ENCODE measurements at places on chromosomes 3 and 15.

GRCh38 chr3:108823227-108823626 is 641 bp downstream of the TRAT1 start:
- peak; percentile 25 for DNase-seq

DNA sequence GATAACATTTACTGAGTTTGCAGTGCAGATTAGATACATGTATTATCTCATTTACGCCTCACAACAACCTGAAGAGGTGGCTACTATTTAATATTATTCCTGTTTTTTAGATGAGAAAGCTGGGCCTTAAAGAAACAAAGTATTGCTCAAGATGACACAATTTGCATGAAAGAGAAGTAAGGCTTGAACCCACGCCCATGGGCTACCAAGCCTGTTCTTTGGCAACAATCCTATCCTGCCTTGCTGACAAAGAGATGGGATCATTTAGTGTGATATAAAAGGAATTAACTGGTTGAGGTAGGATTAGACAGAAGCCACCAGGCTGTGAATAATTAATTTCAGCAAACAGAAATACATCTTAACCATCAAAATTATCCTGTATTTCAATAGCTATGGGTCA is 9.2 kb upstream of the LDHAL6B start:
- no peak for DNase-seq

- no peak for DNase-seq
Observed at GRCh38 chr15:58016581-58017175, 48.8 kb downstream of the ALDH1A2 start.

DNA sequence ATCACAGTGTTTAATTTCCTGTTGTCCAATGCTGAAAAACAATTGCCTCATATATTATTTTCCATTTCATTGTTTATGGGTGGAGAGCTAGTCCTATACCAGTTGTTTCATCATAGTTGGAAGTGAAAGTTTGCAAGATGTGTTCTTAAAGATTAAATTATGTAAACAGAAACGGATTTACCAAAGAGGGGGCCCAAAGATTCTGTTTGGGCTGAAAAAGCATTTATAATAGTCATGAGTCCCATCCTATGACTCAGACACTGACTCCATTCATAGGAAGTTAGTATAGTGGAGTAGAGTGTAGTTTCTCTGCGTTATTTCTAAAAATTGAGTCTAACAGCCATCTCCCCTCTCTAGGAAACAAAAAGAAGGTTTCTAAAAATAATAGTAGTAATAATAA is 24.3 kb downstream of the NFKBIZ start:
- DNase-seq, result no peak

- DNase-seq, result no peak
Observed at GRCh38 chr3:64732576-64732975, 44.8 kb upstream of the ADAMTS9 start.

DNA sequence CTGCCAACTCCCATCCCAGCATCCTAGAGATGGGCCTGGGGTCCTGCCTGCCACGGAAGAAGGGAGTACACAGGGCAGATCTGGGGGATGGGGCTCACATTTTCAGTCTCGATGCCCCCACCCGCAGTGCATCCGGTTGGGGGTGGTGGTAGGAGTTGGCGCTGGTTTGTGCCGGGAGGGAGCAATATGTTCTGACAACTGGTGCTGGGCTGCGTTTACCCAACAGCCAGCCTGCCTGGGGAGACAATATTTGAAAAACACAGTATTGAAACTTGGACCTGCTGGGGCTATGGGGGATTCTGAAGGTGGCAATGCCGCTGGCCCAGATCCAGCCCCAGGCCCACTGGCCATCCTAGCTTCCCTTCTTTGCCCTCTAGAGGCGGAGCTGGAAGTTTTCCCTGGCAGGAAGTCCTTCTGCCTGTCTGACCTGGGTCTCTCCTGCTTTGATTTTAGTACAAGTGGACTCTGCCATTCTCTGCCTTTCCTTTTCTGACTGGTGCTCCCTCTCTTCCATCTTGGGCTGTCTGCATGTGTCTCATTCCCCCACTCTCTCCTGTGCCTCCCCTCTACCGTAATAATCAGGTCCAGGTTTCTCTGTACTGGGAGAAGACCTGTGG is 3.5 kb downstream of the SEMA3F start:
- DNase-seq, result no peak

DNA sequence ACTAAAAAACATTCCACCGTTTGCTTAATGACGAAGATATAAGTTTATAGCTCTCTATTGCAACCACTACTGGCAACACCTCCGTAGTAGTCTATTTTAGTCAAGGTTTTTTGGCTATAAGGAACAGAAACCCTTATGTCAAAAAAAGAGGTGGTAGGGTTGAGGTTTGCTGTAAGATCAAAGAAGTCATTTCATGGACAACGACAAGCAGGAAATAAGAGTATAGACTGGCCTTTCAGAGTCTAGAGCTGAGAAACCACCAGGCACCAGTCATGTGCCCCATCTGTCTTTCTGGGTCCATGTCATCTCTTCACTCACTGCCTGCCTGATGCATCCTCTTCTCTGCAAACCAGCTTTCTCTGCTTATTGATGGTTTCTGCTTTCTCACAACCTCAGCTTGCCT is 42.7 kb downstream of the THBS1 start:
- peak; percentile 75 for DNase-seq

GRCh38 chr3:99747915-99748314 is 69.7 kb upstream of the CMSS1 start:
- DNase-seq, result no peak

DNA sequence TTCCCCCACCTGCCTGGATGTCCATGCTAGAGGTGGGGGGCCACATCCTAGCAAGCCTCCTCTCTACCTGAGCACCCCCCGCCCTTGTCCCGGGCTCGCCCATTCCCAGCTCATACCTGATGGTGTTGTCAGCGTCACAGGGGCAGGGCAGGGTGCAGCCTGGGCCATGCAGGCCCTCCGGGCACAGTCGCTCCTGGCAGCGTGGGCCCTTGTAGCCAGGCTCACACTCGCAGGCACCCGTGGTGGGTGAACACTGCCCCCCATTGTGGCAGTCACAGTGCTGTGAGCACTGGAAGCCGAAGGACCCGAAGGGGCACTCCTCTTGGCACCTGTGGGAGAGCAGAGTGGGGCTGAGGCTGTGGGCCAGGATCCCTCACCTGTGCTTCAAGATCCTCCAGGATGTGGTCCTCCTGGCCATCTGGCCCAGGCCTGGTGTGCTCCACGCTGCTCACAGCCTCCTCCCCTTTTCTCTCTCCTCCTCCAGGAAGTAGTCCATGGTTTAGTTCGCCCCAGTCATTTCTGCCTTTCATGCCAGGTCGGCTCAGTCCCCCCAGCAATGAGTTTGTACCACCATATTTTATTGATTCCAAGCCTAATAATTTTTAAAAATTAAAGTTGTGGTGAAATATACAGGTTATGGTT is 95.6 kb downstream of the RAB11A start:
- DNase-seq, result no peak

- no peak for DNase-seq
Observed at GRCh38 chr3:154428286-154429206, 1.4 kb downstream of the GPR149 start.

GRCh38 chr3:10516544-10517452 is 11.4 kb upstream of the ATP2B2 start:
- DNase-seq, result no peak

- no peak for DNase-seq
Observed at GRCh38 chr15:85397926-85398325, 17.5 kb downstream of the AKAP13 start.

DNA sequence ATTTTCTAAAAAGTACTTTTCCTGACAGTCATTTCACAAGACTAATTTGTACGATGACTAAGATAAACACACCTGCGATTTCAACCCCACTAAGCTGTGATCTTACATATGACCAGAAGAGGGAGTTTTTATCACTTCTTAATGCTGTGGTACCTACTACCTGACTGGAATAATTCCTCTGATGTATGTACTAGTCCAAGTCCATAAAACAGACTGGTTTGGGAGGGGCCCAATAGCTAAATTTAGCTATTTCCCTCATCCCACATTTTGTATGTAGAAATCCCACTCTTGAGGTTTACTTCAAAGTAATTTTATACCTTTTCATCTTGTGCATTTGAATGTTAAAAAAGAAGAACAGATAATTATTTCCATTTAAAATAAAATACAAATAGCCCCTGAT is 49.7 kb upstream of the SCAANT1 start:
- DNase-seq, result peak; percentile 80

DNA sequence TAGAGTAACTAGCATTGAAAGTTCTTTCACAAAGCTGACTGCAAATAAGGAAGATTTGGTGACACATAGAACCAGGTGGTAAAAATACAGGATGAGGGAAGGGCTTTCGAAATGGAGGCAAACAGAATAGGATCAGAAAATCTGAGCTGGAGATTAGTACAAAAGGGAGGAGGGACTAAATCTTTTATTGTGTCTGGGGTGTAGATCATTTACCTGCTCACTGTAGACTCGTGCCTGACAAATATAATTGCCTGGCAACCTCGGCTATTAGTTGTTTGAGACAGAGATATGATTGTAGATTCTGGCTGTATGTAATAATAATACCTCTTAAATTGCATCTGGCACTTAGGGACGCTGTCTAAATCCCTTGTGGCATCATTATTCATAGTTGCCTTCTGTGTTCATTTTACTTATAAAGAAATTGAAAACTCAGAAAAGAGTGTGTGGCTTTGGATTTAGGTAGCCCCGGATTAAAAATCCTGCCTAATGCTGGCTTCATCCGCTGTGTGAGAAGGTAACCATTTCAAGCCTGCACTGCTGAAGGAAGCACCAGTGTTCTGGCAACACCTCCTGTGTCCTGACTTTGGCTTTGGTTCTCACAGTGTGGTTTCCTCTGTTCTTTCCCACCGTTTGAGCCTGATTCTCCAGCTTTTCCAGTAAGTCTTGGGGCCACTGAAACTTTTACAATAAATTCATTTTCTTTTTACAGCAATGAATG is 25.0 kb upstream of the GPR160 start:
- DNase-seq, result no peak

DNA sequence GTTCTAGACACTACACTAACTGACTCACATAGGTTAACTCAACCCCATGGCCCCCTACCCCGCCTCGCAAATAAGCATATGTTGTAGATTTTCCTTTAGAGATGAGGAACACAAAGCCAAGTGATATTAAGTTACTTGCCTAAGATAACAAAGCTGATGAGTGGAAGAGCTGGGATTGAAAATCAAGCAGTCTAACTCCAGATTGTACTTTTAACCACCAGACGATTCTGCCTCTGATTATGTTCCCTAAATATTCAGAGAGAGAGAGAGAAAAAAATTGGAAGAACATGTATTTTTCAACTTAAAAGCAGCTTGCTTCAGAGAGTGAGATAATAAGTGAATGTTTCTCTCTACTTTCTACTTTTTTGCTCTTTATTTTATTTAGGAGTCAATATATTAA is 66.9 kb upstream of the THBS1 start:
- DNase-seq, result no peak

- DNase-seq, result no peak
Observed at GRCh38 chr3:14852058-14852594, 33.4 kb downstream of the FGD5 start.

- DNase-seq, result no peak
Observed at GRCh38 chr3:32498252-32498651, 4.4 kb downstream of the CMTM6 start.

DNA sequence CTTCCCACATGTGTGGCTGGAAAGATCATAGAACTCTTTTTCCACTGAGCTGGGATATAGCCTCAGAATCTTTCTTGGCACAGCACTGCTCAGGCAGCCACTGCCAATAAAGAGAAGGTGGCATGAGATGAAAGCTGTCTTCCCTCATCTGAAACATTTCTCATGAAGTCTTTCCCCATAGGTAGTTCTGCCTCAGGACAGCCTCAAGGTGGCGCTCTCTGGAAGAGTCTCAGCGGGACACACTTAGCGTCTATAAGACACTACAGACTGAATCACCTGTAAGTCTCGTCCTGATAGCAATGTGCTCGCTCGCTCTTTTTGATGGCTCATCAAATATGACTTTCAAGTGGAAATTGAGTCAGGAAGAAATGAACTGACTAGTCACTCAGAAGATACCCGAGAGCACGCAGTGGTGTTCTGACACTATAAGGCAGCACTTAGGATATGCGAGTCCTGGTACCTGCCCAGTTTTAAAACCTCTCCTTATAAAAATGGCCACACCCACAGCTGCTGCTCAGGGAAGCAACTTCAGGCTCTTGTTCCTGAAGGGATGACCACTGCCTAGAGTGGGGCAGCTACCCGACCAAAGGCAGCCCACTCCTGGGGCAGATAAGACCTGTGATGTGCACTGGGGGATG is 269.5 kb downstream of the SUCLG2 start:
- peak; percentile 40 for DNase-seq

GRCh38 chr15:68081869-68082505 is 27.9 kb downstream of the PIAS1 start:
- no peak for DNase-seq

DNA sequence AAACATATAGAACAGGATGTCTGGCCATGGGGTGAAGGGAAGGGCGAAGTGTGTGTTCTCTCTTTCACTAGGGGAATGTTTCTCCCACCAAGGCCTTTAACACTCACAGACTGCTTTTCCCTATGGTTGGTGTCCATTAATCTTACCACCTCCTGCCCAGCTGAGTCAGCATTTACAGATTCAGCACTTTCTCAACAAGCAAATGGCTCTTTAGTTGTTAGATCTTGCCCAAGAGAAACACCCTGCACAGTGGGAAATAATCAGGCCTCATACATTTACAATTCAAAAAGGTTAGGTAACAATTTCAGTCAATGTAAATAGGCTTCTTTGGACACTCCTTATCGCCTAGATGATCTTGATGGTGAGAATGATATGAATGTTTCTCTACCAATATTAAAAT is 418.2 kb downstream of the EPHA3 start:
- no peak for DNase-seq

DNA sequence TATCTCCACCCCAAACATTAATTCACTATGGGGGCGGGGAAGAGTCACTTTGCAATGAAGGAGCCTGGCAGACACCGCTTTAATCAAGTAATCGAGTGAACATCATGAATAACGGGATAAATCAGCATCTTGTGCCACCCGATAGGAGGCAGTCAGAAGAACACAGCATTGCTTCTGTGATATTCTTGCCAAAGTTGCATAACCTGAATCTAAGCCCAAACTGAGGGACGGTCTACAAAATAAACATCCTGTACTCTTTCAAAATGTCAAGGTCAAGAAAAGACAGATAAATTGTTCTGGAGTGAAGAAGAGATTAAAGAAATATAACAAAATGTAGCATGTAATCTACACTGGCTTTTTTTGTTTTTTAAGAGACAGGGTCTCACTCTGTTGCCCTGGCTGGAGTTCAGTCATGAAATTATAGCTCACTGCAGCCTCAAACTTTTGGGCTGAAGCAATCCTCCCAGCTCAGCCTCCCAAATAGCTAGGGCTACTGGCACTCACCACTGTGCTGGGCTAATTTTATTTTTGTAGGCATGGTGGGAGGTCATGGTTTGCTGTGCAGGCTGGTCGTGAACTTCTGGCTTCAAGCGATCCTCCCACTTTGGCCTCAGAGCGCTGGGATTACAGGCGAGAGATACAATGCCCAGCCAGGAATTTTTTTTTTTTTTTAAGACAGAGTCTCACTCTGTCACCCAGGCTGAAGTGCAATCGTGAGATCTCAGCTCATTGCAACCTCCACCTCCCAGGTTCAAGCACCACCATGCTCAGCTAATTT is 20.1 kb upstream of the VWA5B2 start:
- DNase-seq, result no peak

- DNase-seq, result no peak
Observed at GRCh38 chr15:91961357-91961756, 107.8 kb downstream of the SLCO3A1 start.

GRCh38 chr15:64842986-64843561 is 1.4 kb downstream of the PLEKHO2 start:
- DNase-seq, result peak; percentile 18

All from CD4-positive, alpha-beta T cell treated with Interleukin-21 for 1 hour (primary cell).